CD4-positive, alpha-beta T cell (primary cell): ENCODE measurements at places on chromosomes 11 and 22.

GRCh38 chr11:102985850-102986249, 30.3 kb upstream of the MMP13 start:
- no peak for DNase-seq

- peak; percentile 31 for DNase-seq
Measured at GRCh38 chr22:37148031-37148651, 1.6 kb downstream of the IL2RB start.

GRCh38 chr22:26702906-26703830, 45.8 kb downstream of the MIAT start:
- no peak for DNase-seq

- DNase-seq, result no peak
Measured at GRCh38 chr11:66762088-66762487, 33.1 kb upstream of the SPTBN2 start.

GRCh38 chr11:35083431-35084238, 55.3 kb upstream of the CD44 start:
- peak; percentile 94 for DNase-seq

GRCh38 chr11:83363312-83363711, 77.1 kb upstream of the CCDC90B start:
- DNase-seq, result no peak

DNA sequence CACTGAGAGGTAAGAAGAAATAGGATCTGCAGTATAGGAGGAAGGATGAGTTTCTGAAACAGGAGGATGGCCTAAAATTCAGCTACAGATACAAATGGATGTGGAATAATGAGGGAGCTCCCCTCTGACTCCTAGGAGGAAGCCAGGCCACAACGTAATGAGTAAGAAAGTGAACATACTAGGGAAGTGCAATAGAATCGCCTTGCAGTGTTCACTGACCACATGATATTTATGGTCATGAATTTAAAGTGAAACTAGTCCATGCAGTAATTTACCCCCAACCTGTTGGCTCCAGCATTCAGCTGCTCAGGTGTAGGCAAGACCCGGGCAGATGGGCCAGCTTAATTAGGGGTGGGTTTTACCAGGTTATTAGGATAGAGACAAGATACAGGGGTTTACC, 101.7 kb downstream of the DEUP1 start:
- DNase-seq, result no peak

GRCh38 chr11:3655547-3655946, 10.6 kb downstream of the ART1 start:
- no peak for DNase-seq

- DNase-seq, result no peak
Measured at GRCh38 chr22:32119568-32120235, 39.4 kb downstream of the C22orf42 start.

DNA sequence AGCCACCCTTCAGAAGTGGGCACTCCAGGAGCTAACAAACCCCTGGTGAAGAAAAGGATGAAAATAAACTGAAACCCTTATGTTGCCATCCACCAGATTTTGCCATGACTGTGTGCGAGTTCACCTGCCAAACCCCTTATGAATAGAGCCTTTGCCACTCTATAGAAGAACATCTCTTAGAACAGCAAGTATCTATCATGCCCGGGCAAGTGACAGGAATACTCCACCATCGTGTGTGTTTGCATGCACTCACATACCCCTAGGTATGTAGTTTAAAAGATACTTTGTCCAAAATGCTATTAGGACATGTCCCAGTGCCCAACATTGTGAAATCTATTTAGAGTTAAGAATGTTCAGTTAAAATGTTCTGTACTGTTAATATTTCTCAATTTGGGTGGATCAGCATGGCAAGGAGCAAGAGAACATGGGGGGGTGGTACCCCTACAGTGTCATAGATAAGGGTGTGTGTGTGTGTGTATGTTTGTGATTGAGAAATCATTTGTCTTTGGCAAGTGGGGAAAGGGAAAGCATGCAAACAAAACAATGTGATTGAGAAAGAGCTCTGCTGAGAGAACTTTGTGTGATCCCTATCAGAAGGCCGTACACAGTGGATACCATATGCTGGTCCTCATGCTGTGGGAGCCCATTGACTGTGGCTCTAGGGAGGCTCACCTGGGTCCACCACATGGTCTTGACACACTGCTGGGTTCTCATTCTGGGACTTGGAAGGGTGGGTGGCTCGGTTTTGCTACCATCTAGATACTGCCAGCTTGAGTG, 94.9 kb downstream of the ZBTB16 start:
- no peak for DNase-seq

GRCh38 chr11:74011360-74012073, 2.6 kb upstream of the UCP3 start:
- DNase-seq, result peak; percentile 75

DNA sequence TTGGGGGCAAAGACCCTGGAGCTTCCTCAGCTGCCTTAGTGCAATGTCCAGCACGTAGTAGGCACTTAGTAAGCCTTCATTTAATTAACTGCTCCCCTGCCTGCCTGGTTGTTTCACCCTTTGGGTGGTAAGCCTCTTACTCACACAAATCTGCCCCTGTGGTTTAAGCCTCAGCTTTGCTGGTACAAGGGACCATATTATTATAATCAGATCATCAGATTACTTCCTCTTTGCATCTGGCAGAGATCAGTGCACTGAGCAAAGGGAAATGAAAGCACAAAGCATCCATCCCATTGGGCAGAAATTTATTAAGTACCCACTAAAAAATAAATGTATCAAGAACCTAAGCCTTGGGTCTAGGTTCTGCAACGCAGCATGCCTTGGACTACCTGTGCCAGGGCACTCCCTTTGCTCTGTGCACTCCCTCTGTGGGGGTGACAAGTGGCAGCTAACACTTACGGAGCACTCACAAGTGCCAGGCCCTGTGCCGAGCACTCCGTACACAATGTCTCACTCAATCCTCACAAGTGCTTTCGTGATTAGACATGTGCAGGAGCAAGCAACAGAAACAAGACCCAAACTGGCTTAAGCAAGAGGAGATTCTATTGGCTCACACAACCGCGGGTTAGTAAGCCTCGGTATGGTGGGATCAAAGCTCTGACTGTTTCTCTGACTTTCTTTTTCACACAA, 34.9 kb upstream of the DAGLA start:
- no peak for DNase-seq

DNA sequence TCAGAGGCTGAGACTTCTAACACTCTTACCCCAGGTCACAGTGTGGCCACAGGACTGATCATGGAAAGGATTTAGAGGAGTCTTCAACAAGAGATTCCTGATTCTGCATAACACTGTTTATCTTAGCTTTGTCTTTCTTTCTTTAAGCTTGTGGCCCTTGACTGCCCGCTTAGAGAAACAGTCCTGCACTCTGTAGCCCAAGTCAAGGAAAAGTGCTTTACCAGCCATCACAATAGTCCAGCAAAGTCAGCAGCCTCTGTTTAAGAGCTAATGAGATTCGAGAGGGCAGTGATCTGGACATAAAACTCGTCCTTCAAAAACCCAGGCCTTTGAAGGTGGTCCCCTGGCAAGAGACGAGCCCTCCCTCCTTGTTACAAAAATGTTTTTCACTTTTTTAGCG, 30.0 kb downstream of the PRDM10 start:
- no peak for DNase-seq

DNA sequence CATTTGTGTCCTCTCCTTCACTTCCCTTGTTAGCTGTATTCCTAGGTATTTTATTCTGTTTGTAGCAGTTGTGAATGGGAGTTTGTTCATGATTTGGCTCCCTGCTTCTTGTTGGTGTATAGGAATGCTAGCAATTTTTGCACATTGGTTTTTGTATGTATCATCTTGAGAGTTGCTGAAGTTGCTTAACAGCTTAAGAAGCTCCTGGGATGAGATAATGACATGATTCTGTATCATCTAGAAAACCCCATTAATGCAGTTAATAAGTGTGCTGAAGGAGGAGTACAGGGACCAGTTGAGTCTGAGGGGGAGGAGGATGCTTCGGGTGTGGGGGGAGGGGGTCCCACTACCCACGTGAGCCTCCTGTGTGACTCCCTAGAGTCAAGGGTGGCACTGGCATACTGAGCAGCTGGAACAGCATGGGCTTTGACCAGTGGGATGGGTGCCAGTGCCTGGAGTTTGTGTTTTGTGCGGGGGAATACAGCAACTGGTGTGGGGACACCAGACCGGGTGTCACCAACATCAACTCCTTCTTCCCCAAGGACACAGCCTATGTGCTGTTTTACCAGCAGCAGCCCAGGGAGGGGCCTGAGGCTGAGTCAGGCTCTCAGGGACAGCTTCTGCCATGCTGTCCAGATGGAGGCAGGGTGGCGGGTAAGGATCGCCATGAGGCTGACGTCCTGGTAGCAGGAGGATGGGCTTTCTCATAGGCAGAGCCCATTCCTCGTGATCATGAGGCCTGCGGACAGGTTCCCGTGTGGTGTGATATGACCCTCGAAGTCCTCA, 24.1 kb downstream of the USP35 start:
- DNase-seq, result no peak

DNA sequence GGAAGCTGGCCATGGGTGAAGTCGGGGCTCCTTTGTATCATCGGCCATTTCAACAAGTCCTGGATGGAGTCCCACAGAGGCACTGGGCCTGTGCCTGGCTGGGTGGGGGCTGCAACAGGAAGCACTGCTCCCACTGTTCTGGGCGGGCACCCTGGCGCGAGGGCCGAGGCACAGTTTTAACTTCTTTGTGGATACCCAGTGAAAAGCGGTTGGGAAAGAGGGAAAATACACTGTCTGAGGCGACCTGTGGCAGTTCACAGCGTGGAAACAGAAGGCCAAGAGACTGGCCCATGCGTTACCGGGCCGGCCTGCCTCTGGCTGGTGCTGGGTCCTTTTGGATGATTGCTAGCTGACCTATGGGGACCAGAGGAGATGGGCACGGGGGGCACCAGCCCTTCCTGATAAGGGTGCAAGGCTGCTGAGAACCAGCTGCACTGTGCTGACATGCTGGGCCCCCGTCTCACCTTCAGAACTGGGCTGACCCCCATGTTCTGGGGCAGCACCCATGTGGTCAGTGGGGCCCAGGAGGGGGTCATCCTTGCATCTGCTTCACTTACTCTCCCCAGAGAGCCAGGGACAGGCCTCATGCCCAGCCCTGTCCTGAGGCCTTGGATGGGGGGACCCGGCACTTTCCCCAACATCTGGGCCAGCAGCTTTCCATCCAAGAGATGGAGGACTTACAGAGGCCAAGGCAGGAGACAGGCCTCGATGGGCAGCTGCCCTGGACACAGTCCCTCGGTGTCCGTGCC, 4.2 kb downstream of the OVOL1 start:
- DNase-seq, result no peak

DNA sequence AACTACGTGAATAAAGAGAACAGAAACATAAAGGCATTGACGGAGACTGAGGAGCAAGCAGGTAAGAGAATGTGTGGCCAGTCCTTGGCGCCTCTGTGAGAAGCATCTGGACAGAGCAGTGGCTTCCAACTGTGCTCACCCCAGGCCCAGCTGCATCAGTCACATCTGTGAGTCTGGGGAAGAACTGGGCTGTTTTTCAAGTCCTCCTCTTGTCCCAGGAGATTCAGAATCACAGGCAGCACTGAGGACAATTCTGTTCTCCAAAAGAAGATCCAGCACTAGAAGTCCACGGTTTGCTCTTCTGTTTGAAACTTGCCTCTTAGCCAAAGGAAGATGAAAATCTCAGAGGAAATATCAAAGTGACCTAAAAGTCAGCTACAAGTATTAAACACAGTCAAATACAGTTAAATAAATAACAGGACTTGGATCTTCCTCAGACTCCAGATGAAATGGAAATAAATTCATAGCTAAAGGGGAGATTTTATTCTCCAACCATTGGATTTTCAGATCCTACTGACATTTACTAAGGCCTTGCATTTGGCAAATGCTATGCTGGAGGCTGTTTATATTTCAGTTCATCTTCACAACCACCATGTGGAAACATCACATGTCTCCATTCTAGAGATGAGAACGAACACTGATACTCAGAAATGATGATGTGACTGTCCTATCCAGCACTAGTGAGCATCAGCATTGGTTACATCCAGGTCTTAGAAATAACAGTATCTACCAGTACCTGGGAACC, 14.1 kb downstream of the FAM181B start:
- DNase-seq, result no peak

GRCh38 chr11:126764231-126764630, 236.3 kb downstream of the KIRREL3 start:
- no peak for DNase-seq

DNA sequence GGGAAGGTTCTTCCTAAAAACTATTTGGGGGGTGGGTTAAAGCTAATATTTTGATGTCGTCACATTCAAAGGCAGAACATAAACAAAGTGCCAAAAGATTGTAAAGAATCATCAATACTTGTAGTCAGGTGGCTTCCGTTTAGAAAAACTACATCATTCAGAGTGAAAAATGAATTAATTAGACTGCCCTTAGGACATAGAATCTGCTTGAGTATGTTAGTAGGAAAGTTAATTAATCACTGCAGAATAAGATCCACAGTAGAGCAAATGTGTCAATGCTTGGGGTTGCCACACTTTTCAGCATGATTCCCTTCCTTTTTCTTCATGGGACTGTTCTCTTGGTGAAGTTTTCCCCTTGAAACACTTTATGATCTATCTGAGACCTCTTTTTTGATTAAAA, 166.8 kb upstream of the MTNR1B start:
- no peak for DNase-seq

DNA sequence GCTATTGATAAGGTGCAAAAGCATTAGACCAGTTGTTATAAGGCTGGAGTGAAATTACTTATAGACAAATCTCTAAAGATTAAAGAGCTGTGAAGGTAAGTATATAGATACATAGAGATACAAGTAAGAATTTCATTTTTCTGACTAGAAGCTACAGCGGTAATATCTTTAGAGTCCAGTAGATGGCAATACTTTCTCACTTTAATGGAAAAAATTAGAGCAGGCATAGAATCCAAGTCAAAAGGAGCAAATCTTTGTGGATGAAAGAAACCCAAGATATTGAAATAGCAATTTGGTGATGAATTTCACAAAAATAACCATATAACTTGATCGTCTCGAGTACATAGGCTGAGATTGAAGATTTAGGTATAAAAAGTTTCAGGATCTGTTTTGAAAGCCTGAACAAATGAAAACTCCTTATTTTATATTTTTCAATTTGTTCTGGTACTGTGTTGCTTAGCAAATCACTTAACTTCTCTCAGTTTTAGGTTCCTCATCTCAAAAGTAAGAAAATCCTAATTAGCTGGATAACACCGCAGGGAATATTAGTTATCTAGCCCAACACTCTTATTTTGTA, 81.9 kb downstream of the UVRAG start:
- no peak for DNase-seq

- no peak for DNase-seq
Measured at GRCh38 chr22:37280718-37281117, 1.6 kb upstream of the CYTH4 start.
